ENCODE measurements at places on chromosomes 13 and 19.

GRCh38 chr19:50377517-50377916 is 1.3 kb downstream of the NR1H2 start:
- no peak for DNase-seq

DNA sequence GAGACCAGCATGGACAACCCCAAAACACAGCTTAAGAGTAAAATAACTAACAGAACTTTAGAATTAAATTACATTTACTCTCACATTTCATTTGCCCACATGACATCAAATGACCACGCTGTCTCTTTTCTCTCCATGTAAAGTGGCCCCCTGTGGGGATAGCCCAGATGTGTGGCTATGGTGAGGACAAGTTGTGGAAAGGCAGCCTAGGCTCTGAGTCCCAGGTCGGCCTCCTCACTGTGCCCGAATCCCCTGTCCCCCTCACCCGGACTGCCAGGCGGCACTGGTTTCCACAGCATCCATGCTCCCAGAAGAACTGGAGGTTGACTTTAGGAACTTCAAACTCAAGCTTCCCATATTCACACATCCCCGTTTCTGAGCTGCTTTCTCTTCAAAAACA is 111.8 kb upstream of the UQCRFS1 start:
- no peak for DNase-seq

GRCh38 chr19:44875666-44876451 is 15.2 kb upstream of the TOMM40 start:
- DNase-seq, result peak; percentile 75

- DNase-seq, result no peak
These were observed 824.0 kb downstream of the UQCRFS1 start for GRCh38 chr19:28388988-28389387.

- DNase-seq, result no peak
These were observed 11.5 kb downstream of the TM6SF2 start for GRCh38 chr19:19261350-19262189.

DNA sequence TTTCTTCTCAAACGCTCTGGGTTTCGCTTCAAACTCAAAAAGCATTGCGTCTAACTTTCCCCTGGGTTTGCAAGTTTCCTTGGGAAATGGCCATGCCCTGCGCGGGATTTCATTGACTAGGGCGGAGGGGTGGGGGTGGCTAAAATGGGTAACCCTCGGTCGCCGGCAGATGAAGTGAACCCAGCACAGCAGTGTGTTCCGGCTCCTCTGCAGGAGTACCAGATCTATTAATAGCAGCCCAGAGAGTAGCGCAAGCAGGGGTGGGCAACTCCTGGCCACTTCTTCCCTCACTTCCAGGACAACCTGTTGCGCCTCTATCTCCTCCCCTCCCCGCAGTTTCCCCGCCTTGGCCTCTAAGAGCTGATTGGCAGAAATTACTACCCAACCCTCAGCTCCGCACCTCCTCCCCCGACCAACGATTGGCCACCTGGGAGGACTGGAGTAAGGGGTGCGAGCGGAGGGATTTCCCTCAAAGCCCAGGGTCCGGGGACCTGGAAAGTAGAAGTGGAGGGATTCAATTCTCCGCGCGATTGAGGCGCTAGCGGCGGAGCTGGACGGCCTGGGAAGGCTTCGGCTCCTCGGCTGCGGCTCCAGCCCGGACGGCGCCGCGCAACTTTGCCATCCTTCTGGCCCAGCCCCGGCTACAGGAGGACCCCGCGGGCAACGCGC is at the start of gene FREM2:
Gene FREM2 (plus strand): TSS at position 501 of the 669 bp plus-strand sequence. CDS start 268 bp downstream, outside the sequence.
- peak; percentile 45 for DNase-seq

DNA sequence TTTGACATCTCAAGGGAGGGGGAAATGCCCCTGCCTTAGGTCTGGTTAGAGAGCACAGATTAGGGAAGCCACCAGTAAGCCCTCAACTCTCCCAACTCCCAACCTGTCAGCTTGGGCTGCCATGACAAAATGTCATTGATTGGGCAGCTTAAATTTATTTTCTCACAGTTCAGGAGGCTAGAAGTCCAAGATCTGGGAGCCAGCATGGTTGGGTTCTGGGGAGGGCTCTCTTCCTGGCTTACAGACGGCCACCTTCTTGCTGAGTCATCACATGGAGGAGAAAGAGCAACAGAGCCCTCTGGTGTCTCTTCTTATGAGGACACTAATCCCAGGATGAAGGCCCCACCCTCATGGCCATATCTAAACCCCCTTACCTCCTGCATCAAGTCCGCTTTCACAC is 24.2 kb downstream of the C19orf12 start:
- peak; percentile 67 for DNase-seq

DNA sequence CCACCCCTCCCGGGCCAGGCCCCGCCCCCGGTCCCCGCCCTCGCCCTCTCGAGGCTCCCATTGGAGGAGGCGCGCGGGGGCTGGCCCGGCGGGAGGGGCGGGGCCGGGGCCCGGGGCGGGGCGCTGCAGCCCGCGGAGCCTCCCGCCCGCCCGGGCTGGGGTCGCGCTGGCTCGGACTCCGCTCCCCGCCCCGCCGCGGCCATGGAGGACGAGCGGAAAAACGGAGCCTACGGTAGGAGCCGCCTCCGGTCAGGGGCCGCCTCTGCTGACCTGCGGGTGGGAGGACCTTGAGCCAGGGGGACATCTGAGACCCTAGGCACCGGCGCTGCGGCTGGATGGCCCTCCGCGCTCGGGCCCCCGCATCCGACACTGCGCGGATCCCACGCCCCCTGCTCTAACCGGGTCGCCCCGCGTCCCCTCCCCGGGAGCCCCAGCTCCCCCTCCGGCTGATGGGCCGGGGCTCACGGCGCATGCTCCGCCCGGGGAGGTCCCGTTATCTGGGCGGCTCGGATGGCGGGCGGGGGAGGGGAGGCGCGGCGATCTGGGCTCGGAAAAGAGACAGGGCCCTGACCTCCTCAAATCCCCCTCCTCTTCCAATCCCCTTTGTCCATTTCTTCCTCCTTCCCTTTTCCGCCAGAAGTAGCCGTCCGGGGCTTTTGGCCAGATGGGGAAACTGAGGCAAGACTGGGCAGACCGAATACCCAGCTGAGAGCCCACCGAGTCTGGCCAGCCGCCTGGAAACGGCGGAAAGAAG is 15.4 kb upstream of the AP1M2 start:
- peak; percentile 80 for DNase-seq

DNA sequence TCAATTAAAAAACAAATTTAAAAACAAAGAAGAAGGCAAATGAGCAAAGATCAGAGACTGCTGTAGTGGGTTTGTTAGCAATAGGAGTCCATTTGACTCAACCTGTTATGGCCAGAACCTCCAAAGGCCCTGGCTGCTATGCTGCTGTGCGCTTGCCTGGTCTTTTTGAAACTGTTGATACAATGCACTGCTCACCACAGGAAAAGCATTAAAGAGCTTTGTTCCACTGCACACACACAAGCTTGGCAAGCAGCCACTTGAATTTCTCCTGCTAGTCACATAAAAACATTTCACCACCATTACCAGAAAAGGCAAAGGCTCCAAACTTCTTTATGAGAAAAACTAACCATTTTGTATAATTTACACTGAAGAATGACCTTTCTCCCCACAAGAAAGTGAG is 132.2 kb downstream of the FREM2 start:
- DNase-seq, result no peak

All from Daoy (cell line).